ENCODE measurements at places on chromosomes 7 and 10.
A peak's percentile ranks its signal among the peaks of the same experiment; 100 is the strongest.

- no peak for DNase-seq
These were observed 29.9 kb downstream of the MBL2 start for GRCh38 chr10:52742731-52743130.

DNA sequence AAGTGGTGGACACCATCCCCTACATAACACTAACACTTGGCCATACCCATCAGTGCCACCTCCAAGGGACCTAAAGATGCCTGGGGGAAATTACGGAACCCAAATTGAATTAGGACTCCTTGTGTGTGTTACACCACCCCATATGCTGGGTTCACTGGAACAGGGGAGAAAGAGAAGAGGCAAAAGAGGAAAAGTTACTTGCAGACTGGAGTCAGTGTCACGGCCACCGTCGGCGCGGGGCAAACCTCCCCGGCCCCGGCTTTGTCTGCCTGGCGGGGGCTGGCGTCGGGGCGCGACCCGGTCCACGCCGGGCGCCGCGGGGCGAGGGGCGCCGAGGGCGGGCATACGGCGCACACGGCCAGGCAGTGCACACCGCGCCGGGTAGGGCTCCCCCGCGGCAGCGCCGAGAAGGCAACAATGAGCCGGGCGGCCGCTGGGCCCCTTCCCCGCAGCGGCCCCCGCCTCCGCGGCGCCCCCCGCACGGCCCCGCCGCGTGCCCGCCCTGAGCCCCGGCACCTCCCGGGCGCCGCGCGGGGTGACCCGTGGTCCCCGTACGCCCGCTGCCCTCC lies 171.1 kb downstream of the FAM107B start:
- no peak for DNase-seq

DNA sequence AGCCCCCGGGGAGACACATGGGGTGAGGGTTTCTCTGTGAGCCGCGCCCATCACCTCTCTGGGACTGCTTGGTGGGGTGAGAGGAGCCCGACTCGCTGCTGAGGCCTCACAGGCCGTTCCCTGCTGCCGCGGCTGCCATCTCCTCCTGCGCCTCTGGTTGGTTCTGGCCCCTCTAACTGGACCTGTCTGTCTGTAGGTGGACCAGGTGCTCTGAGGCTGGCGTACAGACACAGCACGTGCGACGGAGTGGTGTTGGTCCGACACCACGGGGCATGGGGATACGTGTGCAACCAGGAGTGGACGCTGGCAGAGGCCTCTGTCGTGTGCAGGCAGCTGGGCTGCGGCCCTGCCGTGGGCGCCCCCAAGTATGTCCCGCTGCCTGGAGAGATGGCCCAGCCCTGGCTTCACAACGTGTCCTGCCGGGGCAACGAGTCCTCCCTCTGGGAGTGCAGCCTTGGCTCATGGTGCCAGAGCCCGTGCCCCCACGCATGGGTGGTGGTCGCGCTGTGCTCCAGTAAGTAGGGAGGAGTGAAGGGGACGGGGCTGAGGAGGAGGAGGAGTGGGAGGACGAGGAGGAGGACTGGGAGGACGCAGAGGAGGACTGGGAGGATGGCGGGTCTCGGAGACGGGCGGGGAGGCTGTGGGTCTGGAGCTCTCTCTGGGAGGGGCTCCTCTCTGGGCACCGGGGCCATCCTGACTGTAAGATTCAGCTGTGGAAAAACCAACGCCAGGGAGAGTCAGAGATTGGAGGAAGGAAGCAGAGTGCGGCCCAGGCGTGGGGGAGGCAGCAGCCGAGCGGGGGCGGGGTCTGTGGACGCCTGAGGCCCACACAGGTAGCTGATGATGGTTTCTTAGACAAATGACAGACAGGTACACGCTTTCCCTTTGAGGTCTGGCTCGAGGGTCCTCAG lies 2.6 kb downstream of the SCART1 start:
- DNase-seq = no peak

- DNase-seq = peak; percentile 77
These were observed 155.5 kb upstream of the LYZL2 start for GRCh38 chr10:30784897-30785605.

- peak; percentile 98 for DNase-seq
These were observed 534.3 kb downstream of the PARD3 start for GRCh38 chr10:34280599-34281374.

All from fibroblast of lung (primary cell).